ENCODE measurements at places on chromosomes 12 and 14.

GRCh38 chr14:20799456-20799891, 3.2 kb downstream of the RNASE1 start:
- no peak for DNase-seq

DNA sequence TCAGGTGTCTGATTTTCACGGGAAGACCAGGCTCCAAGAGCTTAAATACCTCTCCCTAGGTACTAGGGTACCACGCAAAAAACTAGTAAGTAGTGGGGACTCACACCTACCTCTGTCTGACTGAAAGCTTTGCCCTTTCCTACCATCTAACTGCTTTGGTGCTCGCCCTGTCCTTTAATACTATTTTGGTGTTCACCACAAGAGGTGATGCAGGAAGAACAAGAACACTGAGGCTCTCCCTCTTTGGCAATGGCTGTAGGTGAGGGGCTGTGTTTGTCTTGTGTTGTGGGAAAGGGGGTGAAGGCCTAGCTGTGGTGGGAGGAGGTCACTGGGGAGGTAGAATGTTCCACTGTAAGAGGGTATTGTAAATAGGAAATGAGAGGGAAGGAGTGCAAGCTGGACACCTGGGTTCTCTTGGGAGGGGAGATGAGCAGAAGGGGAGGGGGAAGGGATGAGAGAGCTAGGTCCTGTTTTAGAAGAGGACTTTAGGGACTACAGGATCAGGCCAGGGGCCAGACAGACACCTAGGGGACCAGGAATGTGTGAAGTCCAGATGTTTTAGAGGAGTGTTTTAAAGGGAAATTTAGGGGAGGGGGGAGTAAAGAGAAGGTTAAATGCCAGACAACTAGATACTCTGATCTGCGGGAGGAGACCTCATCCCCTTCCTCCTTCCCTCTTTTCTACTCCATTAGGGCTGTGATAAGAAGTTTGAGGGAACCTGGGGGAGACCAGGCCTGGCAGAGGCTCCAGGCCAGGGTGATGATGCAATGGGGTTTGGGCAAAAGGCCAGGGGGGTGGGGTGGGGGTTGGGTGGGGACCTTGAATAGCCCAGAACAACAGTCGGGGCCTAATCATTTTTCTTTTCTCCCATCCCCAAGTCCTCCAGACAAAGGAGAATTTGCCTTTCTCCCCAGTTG, 2.1 kb downstream of the ITGA5 start:
- DNase-seq = no peak

DNA sequence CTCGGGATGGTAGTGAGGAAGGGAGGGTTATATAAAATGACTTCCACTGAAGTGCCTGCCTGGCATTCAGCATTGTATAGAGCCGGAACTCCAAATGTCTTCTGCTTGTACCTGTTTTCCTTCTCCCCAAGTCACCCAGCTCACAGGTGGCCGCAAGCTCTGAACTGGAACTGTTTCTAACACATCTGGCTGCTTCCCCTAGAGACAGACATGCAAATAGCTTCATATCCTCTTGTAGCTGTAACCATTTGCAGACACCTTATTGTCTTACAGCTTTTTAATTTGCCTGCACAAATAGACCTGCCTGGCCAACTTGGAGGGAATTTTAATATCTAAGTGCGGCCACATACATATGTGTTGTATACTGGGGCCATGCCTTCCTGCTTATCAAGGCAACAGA, 126.0 kb downstream of the CHST11 start:
- no peak for DNase-seq

GRCh38 chr12:19954163-19954562, 414.2 kb upstream of the PDE3A start:
- DNase-seq = no peak
